ENCODE measurements at places on chromosomes 6 and 20.

DNA sequence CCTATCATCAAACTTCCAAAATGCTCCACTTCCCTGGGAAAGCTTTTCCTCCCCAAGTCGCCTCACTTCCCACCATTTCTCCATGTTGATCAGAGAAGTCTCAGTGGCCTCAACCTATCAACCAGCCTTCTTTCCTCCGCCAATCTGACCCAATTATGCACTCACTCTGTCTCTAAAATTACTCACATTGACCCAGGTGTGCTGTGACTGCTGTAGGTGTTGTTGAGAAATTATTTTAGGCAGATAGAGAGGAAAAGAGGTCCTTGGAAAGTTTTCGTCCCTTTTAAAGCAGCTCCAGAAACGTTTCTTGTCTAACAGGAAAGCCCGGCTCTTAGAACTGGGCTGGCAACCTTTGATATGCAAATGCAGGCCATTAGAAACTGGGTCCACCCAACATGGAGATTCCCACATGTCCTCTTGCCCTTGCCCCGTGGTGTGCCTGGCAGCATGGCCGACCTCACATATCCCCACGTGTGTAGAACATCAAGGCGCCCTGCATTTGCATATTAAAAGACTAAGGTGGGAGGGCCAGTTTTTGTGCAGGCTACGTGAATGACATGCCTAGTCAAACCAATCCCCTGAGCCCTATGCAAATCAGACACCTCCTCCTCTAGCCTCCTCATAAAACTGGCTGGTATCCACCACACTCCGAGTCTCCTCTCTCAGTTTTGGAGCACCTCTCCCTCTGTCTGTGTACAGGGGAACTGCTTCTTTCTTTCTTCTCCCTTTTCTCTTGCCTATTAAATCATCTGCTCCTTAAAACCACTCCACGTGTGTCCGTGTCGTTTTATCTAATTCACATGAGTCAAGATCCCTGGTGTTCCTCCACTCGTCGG is 12.9 kb downstream of the IPCEF1 start:
- DNase-seq, result peak; percentile 24

GRCh38 chr6:125251516-125252220 is 50.1 kb downstream of the HDDC2 start:
- DNase-seq, result no peak

DNA sequence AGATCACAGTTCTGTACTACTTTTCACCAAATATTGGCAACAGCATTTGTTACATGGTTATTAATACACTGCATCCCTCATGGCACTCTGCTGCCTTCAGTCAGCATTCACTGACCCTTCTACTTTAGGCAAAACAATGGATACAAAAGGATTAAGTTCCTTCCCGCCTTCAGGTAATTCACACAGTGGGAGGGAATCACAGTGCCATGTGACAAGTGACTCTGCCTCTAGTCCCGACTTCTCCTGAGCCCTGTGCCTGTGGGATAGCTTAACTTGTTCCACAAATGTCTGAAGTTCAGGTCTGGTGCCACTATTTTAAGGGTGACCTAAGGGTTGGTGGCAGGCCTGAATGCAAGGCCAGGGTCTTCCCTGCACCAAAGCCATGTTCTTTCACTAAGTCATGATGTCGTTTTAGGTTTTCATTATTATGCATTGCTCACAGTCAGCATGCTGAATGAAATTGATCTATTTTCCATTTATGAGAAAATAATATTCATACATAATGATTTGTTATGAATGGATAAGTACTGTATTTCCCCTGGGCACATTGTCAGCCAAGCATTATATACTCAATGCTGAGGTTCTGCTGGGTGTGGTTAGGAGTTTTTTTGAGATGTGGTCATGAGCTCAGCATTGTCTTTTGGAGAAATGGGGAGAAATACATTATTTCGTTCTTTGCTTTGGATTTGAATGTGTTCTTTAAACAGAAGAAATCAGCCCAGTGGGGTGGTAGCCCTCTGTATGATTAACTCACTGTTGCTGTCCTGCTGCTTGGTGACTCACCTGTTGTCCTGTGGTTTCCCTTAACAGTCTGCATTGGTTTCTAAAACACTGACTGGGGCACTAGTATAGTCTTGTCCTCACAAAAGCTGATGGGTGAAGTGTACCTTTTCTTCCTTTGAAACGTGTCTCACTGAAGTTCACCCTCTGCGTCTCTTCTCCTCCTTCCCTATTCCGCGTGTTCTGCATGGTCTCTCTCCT is 66.4 kb downstream of the AFDN start:
- DNase-seq, result no peak

- no peak for DNase-seq
These were observed 172.6 kb upstream of the PHACTR1 start for GRCh38 chr6:12543953-12544352.

- no peak for DNase-seq
These were observed 128.9 kb downstream of the OTOR start for GRCh38 chr20:16877053-16877554.

DNA sequence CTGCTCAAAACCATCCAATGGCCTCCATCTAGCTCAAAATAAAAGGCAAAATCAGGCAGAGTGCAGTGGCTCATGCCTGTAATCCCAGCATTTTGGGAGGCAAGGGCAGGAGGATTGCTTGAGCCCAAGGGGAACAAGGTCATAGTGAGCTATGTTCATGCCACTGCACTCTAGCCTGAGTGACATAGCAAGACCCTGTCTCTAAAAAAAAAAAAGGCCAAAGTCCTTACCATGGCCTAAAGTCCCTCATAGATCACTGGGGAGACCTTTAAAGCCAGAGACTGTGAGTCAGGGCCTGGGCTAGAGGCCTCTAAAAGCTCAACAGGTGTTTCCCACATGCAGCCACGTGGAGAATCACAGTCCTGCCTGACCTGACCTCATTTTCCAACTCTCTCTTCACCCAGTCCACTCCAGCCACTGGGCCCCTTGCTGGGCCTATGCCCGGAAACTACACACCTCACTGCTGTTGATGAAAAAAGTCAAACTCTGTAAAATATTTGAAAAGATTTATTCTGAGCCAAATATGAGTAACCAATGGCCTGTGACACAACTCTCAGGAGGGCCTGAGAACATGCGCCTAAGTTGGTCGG is 28.2 kb upstream of the TAB2 start:
- no peak for DNase-seq

- no peak for DNase-seq
These were observed 3.0 kb upstream of the HUS1B start for GRCh38 chr6:659716-660581.

DNA sequence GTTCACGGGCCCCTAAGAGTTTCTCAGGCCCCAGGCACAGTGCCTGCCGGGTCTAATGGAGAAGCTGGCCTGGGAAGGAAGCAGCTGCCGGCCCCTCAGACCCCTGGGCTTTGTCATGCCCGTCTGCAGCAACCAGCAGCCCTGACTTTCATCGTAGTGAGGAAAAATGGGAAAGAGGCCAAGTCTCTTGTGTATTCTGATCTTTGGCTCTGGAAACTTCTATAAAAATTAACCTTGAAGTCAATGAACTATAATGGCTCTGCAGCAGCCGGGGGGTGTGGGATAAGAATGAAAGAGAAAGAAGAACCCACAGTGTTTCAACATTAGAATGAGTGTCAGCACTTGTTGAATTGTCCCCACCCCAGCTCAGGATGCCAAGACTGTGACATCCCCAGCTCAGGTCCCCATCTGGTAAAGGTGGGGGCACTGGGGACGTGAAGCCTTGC is 12.9 kb downstream of the TGM2 start:
- no peak for DNase-seq

GRCh38 chr6:122422614-122423267 is 23.3 kb downstream of the HSF2 start:
- DNase-seq, result no peak

GRCh38 chr20:45833030-45833882 is at the start of gene SNX21:
Gene SNX21 (plus strand): TSS chr20:45833799. CDS start chr20:45833920, 121 bp downstream.
- DNase-seq, result peak; percentile 73

GRCh38 chr6:41683273-41683522 is 44.9 kb downstream of the MDFI start:
- DNase-seq, result no peak

DNA sequence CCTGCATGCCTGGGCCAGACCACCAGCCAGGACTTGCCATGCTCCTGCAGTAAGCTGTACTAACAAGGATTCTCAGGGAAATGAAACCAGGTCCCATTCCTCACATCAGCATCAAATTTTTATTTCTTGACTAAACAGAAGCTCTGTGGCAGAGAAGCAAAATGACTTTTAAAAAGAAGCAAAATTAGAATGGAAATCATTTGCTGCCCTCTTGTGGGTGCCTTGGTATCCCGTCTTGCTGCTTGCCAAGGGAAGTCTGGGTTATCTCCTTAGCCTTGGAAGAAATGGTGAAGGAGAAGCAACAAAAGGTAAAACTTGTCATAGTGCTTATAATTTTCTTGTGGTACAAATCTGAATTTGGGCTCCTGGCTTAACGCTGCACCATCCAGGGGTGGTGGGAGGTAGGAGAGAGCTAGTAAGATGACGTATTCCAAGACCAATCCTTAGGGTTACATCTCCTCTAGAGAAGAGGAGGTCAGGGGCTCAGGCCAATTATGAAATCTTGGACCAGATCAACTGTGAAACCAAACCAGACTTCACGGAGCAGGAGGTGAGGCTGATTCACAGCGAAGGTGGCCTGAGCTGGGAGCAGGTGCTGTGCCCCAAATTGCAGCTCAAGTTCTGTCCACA is 107.5 kb downstream of the FAXC start:
- DNase-seq, result peak; percentile 6

- no peak for DNase-seq
These were observed 307.8 kb downstream of the CDH4 start for GRCh38 chr20:61559706-61560315.

- DNase-seq, result no peak
These were observed 60.8 kb upstream of the SSTR4 start for GRCh38 chr20:22974354-22974753.
